ENCODE measurements at places on chromosomes 6 and 20. TPM values are rescaled to one million over a fixed set of nuclear protein-coding genes. Genes with fewer than 3 reads are reported as not detected.

DNA sequence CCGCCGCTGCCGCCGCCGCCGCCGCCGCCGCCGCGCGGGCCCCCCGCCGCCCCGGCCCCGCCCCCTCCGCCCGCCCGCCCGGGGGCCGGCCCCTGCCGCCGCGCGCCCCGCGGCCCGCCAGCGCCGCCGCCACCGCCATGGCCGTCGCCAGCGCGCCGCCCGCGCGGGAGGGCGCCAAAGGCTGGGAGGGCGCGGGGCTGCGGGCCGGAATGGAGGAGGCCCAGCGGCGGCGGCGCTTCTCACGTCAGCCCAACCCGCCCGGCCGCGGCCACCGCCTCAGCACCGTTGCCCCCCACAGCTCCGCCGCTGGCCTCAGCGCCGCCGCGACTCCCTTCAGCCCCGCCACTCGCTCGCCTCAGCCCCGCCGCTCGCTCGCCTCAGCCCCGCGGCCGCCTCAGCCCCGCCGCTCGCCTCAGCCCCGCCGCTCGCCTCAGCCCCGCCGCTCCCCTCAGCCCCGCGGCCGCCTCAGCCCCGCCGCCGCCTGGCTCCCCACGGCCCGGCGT is 258 bp downstream of the PHF10 start:
- H3K27ac ChIP-seq, result no peak overlapping the region
- H3K36me3 ChIP-seq, result no peaks in the 10 kb centered on the region
- peak; percentile 82 for DNase-seq
- H3K4me1 ChIP-seq, result peaks cover 15% of the 10 kb centered on the region
- no peaks in the 10 kb centered on the region for H3K27me3 ChIP-seq

DNA sequence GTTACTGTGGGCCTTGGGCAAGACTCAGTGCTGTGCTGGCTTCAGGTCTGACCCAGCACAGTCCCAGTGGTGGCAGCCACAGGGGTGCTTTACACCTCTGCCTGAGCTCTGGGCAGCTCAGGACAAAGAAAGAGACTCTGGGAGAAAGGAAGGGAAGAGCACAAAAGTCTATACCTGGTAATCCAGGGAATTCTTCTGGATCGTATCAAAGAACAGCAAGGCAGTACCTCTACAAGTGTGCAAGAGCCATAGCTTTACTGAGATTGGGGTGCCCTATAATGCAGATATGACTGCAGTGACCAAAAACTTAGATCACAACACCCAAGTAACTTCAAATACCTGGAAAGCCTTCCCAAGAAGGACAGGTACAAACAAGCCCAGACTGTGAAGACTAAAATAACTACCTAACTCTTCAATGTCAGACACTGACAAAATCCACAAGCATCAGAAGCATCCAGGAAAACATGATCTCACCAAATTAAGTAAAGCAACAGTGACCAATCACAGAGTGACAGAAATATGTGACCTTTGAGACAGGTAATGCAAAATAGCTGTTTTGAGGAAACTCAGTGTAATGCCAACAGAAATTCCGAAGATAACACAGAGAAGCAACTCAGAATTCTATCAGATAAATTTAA is 47.9 kb upstream of the LIN28B start:
- peaks cover 3% of the 10 kb centered on the region for H3K27me3 ChIP-seq
- H3K4me1 ChIP-seq, result no peaks in the 10 kb centered on the region
- H3K27ac ChIP-seq, result no peak overlapping the region

DNA sequence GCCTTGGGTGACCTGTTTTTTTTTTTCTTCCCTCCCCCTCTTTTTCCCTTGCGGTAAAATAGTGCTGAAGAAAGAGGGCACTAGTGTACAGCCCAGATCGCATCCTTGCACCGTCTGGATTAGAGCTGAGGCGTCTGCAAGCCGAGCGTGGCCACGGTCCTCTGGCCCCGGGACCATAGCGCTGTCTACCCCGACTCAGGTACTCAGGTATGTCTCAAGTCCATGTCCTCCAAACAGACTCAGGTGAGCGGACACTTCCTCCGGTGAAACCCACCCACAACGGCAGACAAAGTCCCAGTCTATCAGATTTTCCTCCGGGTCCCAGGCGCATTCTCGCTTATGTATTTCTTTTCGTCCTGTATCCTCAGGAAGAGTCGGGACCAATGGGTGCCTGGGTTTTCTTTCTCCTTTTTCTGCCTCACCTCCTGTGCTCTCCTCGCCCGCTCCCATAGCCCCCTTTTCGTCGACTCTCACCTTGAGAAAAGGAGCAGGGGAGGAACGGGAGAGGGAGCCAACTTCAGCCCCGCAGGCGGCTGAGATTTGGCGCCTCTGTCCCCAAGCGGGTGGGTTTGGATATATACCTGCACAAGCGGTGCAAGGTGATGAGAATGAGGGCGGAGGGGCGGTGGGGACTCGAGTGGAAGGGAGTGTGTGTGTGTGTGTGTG is 1.1 kb upstream of the GRM1 start:
- peaks cover 4% of the 10 kb centered on the region for H3K4me1 ChIP-seq
- H3K36me3 ChIP-seq, result no peaks in the 10 kb centered on the region
- no peak for DNase-seq
- H3K27me3 ChIP-seq, result peaks cover 47% of the 10 kb centered on the region
- no peak overlapping the region for H3K4me3 ChIP-seq

DNA sequence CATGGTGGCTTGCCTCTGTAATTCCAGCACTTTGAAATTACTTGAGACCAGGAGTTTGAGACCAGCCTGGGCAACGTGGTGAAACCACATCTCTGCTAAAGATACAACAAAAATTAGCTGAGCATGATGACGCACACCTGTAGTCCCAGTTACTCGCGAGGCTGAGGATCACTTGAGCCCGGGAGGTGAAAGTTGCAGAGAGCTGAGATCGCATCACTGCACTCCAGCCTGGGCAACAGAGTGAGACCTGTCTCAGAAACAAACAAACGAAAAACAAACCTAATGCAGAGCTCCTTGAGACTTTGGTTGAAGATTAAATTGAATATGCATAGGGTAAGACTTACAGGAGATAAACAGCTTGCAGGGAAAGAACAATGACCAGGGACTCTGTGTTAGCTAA is 80.8 kb downstream of the SCAF8 start:
- peaks cover 95% of the 10 kb centered on the region for H3K36me3 ChIP-seq
- no peaks in the 10 kb centered on the region for H3K27me3 ChIP-seq
- H3K27ac ChIP-seq, result no peak overlapping the region
- no peak overlapping the region for H3K4me3 ChIP-seq

DNA sequence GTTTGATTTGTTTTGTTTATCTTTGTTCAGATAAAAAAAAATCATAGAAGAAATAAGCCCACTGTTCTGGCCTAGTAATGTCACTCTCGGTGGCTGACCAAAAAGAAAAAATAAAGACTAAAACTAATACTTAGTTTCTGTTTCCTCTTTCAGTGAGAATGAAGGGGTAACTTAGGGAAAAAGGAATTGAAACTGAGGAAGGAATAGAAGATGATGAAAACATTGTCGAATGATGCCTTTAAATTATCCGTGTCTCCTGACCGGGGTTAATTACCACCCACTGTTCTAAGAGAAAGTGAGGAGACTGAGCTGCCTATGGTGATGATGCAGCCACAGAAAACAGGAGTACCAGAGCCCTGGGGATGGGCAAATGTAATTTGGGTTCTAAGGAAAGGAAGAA is 73.1 kb downstream of the PTCHD4 start:
- H3K4me1 ChIP-seq, result no peaks in the 10 kb centered on the region
- no peaks in the 10 kb centered on the region for H3K36me3 ChIP-seq
- no peak overlapping the region for H3K4me3 ChIP-seq

GRCh38 chr20:24937579-24937978 is 11.5 kb upstream of the CST7 start:
- H3K36me3 ChIP-seq, result no peaks in the 10 kb centered on the region
- H3K4me1 ChIP-seq, result peaks cover 10% of the 10 kb centered on the region
- no peak for DNase-seq

GABRR1 gene
- not detected for total RNA-seq

IRF4 gene
- 20.8 TPM for total RNA-seq

ZNF165 gene
- total RNA-seq, result 5.1 TPM

C4A gene
- total RNA-seq, result 4.2 TPM

PDE10A gene
- not detected for total RNA-seq

ENPP5 gene
- 0.11 TPM for total RNA-seq

TP53TG5 gene
- 0.36 TPM for total RNA-seq

All from CD4-positive, alpha-beta T cell (primary cell).